Kidney tubule cell (primary cell): ENCODE measurements at places on chromosomes 12 and 14.
A peak's percentile ranks its signal among the peaks of the same experiment; 100 is the strongest.

DNA sequence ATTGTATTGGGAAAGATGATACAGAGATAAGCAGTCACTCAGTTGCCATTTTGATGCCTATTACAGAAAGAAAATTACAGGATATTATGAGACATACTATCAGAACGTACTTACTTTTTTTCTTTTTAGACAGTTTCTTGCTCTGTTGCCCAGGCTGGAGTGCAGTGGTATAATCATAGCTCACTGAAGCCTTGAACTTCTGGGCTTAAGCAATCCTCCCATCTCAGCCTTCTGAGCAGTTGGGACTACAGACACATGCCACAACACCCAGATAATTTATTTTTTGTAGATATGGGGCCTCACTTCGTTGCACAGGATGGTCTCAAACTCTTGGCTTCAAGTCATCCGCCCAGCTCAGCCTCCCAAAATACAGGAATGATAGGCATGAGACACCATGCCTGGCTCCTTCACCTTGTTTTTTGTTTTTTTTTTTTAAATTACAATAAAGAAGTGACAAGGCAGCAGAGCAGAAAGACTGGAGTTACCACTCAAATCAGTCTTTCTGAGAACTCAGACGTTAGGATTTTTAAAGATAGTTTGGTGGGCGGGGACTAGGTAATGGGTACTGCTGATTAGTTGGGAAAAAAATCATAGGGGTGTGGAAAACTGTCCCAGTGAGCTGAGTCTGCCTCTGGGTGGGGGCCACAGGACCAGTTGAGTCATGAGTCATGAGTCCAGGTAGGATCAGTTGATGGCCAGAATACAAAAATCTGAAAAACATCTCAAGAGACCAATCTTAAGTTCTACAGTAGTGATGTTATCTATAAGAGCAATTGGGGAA lies 11.5 kb upstream of the CPM start:
- DNase-seq = no peak

DNA sequence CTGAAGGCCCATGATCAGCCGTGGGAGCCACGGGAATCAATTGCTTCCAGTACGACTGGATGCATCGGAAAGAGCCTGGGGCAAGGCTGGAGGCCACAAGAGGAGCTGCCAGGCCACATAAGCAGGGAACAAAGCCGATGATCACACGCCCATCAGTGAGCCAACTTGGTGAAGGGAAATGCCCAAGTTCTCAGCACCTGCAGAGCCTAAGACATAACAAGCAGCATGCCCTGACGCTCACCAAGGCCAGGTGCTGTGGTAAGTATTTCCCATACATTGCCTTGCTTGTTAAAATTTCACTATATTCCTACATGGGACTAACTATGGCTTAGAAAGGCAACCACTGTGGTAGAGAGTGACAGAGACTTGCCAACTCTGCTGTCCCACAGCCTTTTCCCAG lies 555.9 kb downstream of the BCL11B start:
- no peak for DNase-seq

GRCh38 chr12:90858252-90858651 lies 96.7 kb downstream of the CCER1 start:
- no peak for DNase-seq

GRCh38 chr12:79128956-79129355 lies 264.4 kb downstream of the SYT1 start:
- no peak for DNase-seq

- no peak for DNase-seq
Measured at GRCh38 chr12:64598831-64599230, 11.5 kb upstream of the RASSF3 start.

GRCh38 chr12:58248599-58248998 lies 307.2 kb downstream of the ATP23 start:
- DNase-seq = no peak

DNA sequence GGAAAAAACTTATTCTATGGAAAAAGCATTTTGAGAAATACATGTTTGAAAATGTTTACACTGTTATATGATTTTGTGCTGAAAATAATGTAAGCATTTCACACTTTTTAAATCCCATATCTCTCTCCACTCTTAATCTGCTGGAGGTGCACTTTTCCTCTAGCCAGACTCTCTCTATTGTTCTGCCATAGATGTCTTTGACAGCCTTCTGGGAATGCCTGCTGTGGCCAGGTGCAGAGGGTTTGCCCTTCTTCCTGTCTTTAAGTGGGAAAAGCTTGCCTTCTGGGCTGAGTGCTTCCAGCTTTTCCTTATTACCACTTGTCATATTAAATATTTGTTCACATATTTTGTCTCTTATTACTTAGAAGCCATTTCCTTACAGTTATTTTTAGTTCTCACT lies 60.1 kb upstream of the PPM1H start:
- DNase-seq = no peak

DNA sequence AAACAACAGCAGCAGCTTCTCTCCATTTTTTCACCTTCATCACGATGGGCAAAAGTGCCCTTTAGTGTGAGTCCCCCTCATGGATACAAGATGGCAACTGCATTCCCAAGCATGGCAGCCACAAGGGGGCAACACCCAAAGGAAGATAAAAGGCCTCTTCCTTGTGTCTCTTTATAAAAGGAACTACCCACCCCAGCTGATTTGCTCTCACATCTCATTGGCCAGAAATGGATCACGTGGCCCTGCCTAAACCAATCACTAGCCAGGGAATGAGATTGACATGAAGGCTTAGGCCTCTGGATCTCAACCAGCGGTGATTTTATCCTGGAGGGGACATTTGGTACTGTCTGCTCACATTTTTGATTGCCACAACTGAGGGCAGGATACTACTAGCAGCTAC lies 21.9 kb upstream of the IFT81 start:
- peak; percentile 73 for DNase-seq

DNA sequence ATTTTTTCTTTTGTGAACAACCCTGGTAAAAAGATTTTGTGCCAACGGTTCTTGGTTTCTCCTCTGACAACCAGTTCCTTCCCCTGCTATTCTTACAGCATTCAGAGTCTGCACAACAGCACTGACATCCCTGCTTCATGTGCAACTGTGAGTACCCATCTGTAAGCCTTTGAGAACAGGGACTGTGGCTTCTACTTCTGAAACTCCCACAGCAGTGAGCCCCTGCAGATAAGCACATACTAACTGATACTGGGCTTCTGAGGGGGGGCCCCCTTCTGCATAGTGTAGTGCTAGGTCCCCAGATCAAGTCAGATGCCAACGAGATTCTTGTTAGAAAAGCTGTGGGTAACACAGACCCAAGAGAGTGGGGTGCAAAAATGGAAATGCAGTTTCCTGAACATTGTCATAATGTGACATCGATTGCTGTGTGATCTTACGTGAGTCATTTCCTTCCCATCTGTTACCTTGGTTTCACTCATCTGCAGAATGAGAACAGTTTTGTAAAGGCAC lies 11.1 kb upstream of the NINJ2 start:
- peak; percentile 21 for DNase-seq

GRCh38 chr12:113847856-113848255 lies 118.3 kb downstream of the RBM19 start:
- no peak for DNase-seq

- no peak for DNase-seq
Measured at GRCh38 chr12:50453872-50454271, 50.9 kb upstream of the DIP2B start.

GRCh38 chr14:33110737-33111443 lies 172.2 kb downstream of the NPAS3 start:
- DNase-seq = no peak

DNA sequence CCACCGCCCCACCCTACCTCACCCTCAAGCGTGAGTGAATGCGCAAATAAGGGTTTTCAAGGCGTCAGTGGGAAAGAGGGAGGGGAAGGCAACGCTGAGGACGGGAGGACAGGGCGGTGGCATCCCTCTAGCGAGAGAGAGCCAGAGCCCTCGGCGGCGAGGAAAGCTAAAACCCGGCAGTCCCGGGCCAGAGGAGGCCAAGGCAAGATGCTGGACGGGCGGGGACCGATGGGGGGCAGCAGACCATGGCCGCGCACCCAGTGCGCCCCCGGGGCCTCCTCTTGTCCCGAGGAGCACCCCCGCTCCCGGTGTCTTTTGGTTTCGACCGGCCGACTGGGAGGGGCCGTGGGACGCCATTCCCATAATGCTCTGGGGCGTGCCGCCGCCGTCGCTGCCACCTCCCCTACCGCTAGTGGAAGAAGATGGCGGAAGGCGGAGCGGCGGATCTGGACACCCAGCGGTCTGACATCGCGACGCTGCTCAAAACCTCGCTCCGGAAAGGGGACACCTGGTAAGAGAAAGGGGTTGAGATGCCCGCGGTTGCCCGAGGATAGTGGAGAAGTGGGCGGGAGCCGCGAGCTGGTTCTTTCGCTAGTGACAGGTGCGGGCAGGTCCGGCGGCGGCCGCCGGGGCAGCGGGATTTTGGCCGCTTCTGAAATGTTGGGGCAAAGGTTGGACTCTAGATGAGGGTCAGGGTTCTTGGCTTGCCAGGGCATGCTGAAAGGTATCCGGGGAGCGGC lies at the start of gene USP15:
Gene USP15, plus strand, starts transcription at position 412 of the 740 bp plus-strand sequence. Its CDS starts 11 bp downstream, at position 423.
- peak; percentile 97 for DNase-seq

GRCh38 chr14:99774556-99775307 lies 18.5 kb upstream of the EML1 start:
- no peak for DNase-seq

GRCh38 chr14:69664865-69665526 lies 53.6 kb downstream of the SUSD6 start:
- DNase-seq = no peak

GRCh38 chr12:75508159-75508558 lies 3.2 kb downstream of the KRR1 start:
- DNase-seq = no peak

- DNase-seq = peak; percentile 55
Measured at GRCh38 chr14:81990312-81990761, 456.7 kb upstream of the SEL1L start.

DNA sequence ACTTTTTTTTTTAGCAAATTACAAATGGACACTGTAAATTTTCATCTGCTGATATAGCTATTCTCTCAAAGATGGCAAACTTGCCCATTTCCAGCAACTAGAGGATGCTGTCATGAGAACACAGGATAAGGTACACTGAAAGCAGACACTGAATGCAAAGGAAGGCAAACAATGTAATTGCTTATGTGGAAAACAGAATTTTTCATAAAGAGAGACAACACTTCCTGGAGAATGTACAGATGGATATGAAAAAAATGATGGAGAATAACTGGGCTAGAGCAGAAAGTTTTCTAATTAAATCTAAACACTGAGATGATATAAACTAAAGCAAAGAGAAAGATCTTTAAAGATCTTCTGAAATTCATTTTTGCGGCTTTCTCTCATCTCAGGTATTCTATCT lies 581 bp downstream of the CD69 start:
- DNase-seq = no peak

- DNase-seq = no peak
Measured at GRCh38 chr12:127650626-127651025, 616.3 kb upstream of the TMEM132C start.

- peak; percentile 72 for DNase-seq
Measured at GRCh38 chr12:104571328-104571727, 114.6 kb downstream of the CHST11 start.

DNA sequence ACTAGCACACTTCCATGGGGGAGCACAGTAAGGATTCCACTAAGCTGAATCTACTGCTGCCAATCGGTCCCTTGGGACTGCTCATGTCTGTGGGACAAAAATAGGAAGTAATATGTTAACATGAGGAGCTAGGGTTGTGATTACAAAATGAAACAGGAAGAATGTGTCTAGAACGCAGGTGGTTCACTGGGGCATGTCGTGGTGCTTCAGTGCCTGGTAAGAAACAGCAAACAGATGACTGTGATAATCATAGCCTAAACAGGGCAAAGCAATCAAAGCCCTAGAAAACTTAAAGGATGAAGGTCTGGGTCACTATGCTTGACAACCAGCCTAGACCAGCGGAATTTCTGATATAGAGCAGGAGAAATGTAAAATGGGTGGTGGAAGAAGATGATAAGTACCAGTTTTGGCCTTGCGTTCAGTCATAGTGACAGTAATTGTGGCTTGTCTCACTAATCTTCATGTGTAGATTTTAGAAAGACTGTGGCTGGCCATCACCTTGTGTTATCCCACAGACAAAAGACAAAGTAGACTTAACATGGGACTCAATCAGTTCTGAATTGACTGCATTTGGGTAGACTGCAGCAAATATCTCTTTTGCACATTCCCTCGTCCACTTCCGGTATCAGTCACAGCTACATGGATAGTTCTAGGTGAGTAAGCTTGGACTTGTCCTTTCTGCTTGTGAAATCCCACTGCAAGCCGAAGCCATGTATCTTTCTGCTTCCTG lies 51.4 kb downstream of the WASHC3 start:
- DNase-seq = peak; percentile 15

DNA sequence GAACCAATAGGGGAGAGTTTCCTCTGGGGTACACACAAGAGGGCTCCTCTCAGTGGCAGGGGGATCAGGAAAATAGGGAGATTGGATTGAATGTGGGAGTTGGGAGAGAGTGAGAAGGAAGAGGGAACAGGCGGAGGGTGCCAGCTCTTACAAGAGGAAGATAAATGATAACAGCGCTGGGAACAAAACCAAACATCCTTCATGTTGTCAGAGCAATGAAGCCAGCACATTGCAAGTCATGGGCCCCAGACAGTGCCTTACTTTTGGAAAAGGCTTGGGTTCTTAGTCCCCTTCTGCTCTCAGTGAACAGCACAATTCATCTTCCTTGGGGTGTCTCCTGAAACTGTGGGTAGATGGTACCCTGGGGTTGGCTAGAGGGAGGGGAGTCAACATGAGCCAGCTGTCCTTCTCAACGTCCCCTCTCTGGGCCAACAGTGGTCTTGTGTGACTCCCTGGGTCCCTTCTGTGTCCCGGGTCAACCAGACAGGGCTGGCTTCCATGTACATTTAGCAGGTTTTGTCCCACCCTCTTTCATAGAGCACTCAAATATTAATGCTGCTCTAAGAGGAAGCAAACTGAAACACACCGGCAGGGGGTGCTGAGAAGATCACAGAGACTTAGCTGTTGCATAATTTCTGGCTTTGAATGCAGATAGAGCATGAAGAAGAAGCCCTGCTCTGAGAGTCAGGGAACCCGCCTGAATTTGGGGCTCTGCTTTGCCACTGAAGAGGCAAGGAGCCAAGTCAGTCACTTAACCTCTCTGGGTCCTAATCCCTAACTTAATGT lies 138.5 kb downstream of the ESRRB start:
- DNase-seq = no peak

DNA sequence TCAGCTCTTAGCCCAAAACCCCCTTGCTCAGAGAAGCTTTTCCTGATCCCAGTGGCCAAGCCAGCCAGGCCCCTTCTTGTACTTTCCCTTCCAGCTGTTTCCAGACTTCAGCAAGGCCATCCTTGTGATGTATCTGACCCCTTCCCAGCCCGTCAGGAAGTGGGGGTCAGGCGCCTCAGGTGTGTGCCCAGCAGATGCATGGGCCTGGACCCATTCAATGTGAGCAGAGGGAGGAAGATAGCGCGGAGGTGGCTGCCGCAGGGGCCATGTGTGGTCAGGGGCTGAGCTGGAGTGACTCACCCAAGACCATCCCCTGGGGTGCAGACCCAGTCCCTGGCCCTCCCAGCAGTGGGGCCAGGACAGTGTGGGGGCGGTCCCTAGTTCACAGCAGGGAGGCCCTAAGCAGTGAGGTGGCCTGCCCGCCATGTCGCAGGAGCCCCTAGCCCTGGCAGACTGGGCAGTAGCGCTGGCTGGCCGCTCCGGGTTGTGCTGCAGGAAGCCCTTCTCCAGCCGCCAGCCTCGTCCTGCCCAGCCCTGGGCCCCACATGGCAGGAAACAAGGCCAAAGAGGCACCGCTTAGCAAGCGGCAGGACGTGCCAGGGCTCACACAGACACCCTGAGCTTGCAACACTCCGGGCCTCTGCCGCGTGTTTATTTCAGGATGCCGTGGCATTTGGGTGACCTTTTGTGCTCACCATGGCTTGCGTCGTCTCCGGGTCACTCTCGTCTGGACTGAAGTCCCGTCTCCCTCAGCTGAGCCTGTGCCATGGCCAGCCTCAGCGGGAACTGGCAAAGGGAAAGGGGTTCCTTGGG lies 12.0 kb downstream of the ADSS1 start:
- DNase-seq = peak; percentile 52
